Endothelial cell of umbilical vein (primary cell): ENCODE measurements at places on chromosomes 2 and 18. TPM values are rescaled to one million over a fixed set of nuclear protein-coding genes. Genes with fewer than 3 reads are reported as not detected.

Gene SEMA4C
- total RNA-seq: 13.1 and 17.3 TPM in 2 replicates

Gene GALR1
- not detected in 2 replicates for total RNA-seq

Gene PIEZO2
- total RNA-seq: 5.0 and 11.2 TPM in 2 replicates

Gene ACADL
- total RNA-seq: not detected in 2 replicates

Gene BOK
- total RNA-seq: 52.4 and 76.0 TPM in 2 replicates

Gene ARHGEF33
- 0.12 and 0.18 TPM in 2 replicates for total RNA-seq

Gene BABAM2
- 26.9 and 27.6 TPM in 2 replicates for total RNA-seq

Gene SETBP1
- total RNA-seq: 3.1 and 4.2 TPM in 2 replicates

Gene GPC1
- total RNA-seq: 23.9 and 31.1 TPM in 2 replicates

Gene TMEM198
- total RNA-seq: not detected in 2 replicates

Gene CYTIP
- not detected in 2 replicates for total RNA-seq

Gene MEP1B
- not detected in 2 replicates for total RNA-seq

Gene CTAGE1
- total RNA-seq: not detected in 2 replicates

Gene ASB18
- total RNA-seq: not detected in 2 replicates

Gene GPR35
- total RNA-seq: 0.25 and 0.33 TPM in 2 replicates

Gene EGR4
- not detected in 2 replicates for total RNA-seq

Gene PROM2
- 0.44 and 0.60 TPM in 2 replicates for total RNA-seq

Gene ARMC9
- total RNA-seq: 19.3 and 24.2 TPM in 2 replicates

Gene TMEM163
- total RNA-seq: 1.0 and 1.3 TPM in 2 replicates

Gene ALPI
- total RNA-seq: not detected in 2 replicates

Gene OBSL1
- total RNA-seq: 8.0 and 16.7 TPM in 2 replicates

Gene TXNDC2
- total RNA-seq: not detected in 2 replicates

Gene SCYGR4
- total RNA-seq: not detected in 2 replicates

Gene IGFBP5
- total RNA-seq: 0.05 TPM in 1 of 2 replicates, not detected in the other

Gene SLC9A4
- 0.07 TPM in 1 of 2 replicates, not detected in the other for total RNA-seq

Gene MC2R
- total RNA-seq: not detected in 2 replicates

Gene RTP5
- total RNA-seq: not detected in 2 replicates

Gene SLC8A1
- 1.8 and 2.1 TPM in 2 replicates for total RNA-seq

Gene XRCC5
- 313 and 319 TPM in 2 replicates for total RNA-seq

Gene TBC1D8
- total RNA-seq: 30.6 and 32.1 TPM in 2 replicates

Gene ZC3H6
- total RNA-seq: 2.5 and 3.0 TPM in 2 replicates

Gene MTLN
- total RNA-seq: 25.5 and 34.4 TPM in 2 replicates

Gene CACNB4
- total RNA-seq: 0.30 and 0.58 TPM in 2 replicates

Gene DYNAP
- total RNA-seq: not detected in 2 replicates

Gene SLC16A14
- 0.22 and 0.23 TPM in 2 replicates for total RNA-seq

Gene MYOM1
- total RNA-seq: not detected in 2 replicates

Gene VWC2L
- not detected in 2 replicates for total RNA-seq

Gene MERTK
- 37.3 TPM in 2 replicates for total RNA-seq

Gene POMC
- 0.69 and 2.7 TPM in 2 replicates for total RNA-seq

Gene POTEJ
- total RNA-seq: 0.24 TPM in 1 of 2 replicates, not detected in the other

Gene APLF
- 2.3 and 2.4 TPM in 2 replicates for total RNA-seq

Gene TEKT4
- not detected in 2 replicates for total RNA-seq

Gene AQP4
- total RNA-seq: not detected in 2 replicates

Gene DTNA
- total RNA-seq: 15.3 and 16.8 TPM in 2 replicates

Gene RGPD3
- not detected in 2 replicates for total RNA-seq

Gene DNER
- total RNA-seq: not detected in 2 replicates

Gene GBX2
- total RNA-seq: 3.6 TPM in 2 replicates

Gene NT5C1B
- not detected in 2 replicates for total RNA-seq

Gene ANTXR1
- total RNA-seq: 10.7 and 17.3 TPM in 2 replicates

Gene ZBTB7C
- total RNA-seq: not detected in 2 replicates

Gene ANKAR
- 4.3 and 4.5 TPM in 2 replicates for total RNA-seq

Gene SUMO1
- total RNA-seq: 102 and 105 TPM in 2 replicates

Gene LIPG
- 80.6 and 96.2 TPM in 2 replicates for total RNA-seq

Gene ACMSD
- total RNA-seq: not detected in 2 replicates

Gene DOK6
- total RNA-seq: not detected in 2 replicates
